ENCODE measurements at places on chromosomes 7 and 10.

DNA sequence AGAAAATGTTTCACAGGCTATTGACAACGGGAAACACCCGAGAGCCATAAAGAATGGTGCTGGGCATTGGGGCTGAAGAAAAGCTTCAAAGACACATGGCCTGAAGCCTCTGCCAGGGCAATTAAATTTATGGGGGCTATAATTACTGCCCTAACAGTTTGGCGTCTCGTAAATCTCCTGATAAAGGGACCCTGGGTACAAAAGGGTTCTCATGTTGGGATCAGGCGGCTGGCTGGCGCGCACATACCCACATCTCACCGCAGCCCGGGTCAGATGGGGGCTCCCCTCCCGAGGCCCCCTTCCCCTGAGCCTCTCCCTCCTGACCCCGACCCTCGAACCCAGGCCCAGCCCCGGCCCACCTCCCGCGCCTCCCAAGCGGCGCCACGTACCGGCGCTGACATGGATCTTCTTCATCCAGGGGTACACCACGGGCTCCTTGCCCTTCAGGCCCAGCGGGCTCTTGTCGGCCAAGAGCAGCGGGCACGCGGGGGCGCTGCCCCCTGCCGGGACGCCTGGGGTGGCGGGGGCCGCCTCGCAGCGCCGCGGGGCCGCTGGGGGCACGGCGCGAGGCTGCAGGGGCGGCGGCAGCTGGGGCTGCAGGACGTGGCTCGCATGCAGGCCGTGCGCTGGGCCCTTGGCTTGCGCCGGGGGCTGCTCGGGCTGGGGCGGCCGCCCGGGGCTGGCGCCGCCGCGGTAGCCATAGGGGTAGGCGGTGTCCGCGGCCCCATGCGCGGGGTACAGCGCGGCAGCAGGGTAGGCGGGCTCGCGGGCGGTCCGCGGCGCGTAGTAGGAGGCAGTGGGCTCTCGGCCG, 623 bp downstream of the HOXA4 start:
- no peak for DNase-seq

GRCh38 chr7:11170175-11170574, 196.5 kb downstream of the PHF14 start:
- no peak for DNase-seq

- no peak for DNase-seq
Measured at GRCh38 chr10:47370015-47370767, 13.9 kb downstream of the ZNF488 start.

- no peak for DNase-seq
Measured at GRCh38 chr7:33053721-33054120, 8.9 kb downstream of the NT5C3A start.

Measured in stimulated activated CD4-positive, alpha-beta T cell treated with anti-CD3 and anti-CD28 coated beads, Interleukin-15, amount 100 ng/mL, for 24 hours (primary cell).